T-helper 17 cell (primary cell): ENCODE measurements at places on chromosomes 7 and 10.

DNA sequence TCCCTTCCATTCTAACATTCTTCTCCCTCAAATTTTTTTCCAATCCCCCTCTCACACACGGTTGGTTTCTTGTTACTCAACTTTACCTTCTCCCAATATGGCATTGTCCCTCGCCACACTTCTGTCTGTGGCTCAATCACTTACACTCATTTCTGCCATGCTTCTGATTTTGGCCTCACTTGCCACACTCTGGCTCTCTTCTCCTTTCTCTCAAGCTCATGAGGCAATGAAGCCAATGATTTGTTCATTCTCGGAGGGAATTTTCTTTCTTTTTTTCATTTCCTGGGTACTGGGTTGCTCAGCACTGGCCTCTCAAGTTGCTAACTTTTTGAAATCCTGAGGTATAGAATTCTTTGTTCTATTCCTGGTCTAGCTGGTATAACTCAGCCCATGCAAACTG lies 4.0 kb upstream of the MYOZ1 start:
- peaks cover 39% of the 10 kb centered on the region for H3K27me3 ChIP-seq
- no peaks in the 10 kb centered on the region for H3K36me3 ChIP-seq
- peaks cover 19% of the 10 kb centered on the region for H3K4me1 ChIP-seq
- H3K27ac ChIP-seq: peak overlapping the region; percentile 29

- no peak for DNase-seq
- peaks cover 8% of the 10 kb centered on the region for H3K27me3 ChIP-seq
- no peaks in the 10 kb centered on the region for H3K36me3 ChIP-seq
- H3K4me3 ChIP-seq: no peak overlapping the region
Measured at GRCh38 chr7:74475243-74475986, 21.7 kb downstream of the GTF2IRD1 start.

DNA sequence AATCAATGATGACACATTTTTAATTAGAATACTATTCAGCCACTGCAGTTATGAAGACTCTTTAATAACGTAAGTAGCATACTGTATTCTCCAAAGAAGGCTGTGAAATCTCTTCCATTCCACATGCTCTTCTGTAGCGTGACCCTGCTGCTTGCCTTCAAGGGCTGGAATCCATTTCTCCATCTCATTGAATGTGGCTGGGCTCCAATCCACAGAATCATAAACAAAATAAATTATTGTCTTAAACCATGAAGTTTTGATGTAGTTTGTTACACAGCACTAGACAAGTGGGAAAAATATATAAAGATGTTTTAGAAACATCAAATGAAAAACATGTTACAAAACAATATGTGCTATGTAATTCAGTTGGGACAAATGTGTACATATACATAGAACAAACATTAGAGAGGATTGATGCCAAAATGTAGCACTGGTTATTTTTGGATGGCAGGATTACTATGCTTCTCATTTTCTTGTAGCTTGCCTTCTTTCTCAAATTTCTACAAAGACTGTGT lies 410.8 kb upstream of the PODXL start:
- H3K27me3 ChIP-seq: peaks cover 5% of the 10 kb centered on the region
- DNase-seq: no peak
- no peaks in the 10 kb centered on the region for H3K36me3 ChIP-seq
- no peaks in the 10 kb centered on the region for H3K4me1 ChIP-seq

GRCh38 chr10:96835899-96836298 lies 3.8 kb downstream of the LCOR start:
- H3K4me3 ChIP-seq: no peak overlapping the region
- H3K27me3 ChIP-seq: no peaks in the 10 kb centered on the region
- peak overlapping the region; percentile 70 for H3K27ac ChIP-seq
- DNase-seq: no peak

DNA sequence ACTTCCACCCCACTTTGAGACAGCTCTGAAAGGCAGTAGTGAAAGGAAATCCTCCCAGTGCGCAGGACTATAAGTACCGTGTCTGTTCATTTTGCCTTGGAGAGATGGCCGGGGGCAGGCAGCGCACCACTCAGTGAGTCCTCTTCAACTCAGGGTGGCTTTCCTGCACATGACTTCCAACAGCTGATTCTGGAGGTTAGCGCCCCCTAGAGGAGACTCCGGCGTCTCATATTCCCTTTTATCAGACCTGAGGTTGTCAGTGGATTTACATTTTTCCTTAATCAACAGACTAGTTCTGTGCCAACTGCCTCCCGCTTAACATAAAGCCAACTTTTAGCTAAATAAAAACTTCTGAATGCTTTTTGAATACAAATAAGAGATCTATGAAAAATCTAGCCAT lies 101.0 kb downstream of the HERPUD2 start:
- peaks cover 5% of the 10 kb centered on the region for H3K4me1 ChIP-seq
- peaks cover 4% of the 10 kb centered on the region for H3K36me3 ChIP-seq
- no peaks in the 10 kb centered on the region for H3K27me3 ChIP-seq
- no peak overlapping the region for H3K4me3 ChIP-seq
- DNase-seq: no peak

DNA sequence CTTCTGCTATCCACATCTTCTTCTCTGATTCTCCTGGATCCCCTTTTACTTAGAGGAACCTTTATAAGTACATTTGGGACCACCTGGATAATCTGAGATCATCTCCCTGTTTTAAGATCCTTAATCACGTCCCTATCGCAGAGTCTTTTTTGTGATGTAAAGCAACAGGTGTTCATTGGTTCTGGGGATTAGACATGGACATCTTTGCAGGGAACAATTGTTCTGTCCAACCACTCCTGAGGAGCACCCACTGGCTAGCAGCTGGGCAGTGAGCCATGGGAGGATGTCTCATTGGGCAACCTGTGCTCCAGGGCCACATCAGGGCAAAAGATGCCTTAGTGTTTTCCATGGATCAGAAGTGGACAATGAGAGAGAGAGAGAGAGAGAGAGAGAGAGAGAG lies 56.0 kb downstream of the ZNF800 start:
- peaks cover 5% of the 10 kb centered on the region for H3K36me3 ChIP-seq
- H3K27ac ChIP-seq: no peak overlapping the region
- H3K27me3 ChIP-seq: peaks cover 48% of the 10 kb centered on the region
- DNase-seq: no peak
- no peak overlapping the region for H3K4me3 ChIP-seq

DNA sequence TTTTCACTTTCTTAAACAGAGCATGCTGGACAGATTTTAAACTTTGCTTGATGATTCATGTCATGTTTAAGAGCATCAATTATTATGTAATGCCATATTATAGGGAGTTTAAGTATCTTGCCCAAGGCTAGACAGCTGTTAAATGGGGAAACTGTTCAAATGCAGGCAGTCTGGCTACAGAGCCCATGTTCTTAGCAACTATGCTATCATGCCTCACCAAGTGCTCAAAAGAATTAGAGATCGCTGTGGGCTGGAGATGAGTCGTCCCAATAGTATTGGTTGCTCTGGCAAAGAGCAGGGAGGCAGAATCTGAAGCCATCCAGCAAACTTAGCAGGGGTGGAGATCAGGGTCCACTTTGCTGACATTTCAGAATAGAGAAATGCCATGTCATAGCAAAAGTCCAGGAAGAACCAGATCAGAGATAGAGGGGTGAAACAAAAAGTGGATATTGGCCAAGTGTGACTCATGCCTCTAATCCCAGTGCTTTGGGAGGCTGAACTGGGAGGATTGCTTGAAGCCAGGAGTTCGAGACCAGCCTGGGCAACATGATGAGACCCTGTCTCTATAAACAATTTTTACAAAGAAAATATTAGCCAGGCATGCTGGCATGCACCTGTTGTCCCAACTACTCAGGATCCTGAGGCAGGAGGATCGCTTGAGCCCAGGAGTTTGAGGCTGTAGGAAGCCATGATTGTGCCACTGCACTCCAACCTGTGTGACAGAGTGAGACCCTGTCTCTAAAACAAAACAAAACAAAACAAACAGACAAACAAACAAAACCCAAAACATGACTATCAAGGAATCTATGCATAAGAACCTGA lies 57.8 kb downstream of the BAMBI start:
- H3K4me1 ChIP-seq: peaks cover 2% of the 10 kb centered on the region
- H3K36me3 ChIP-seq: peaks cover 5% of the 10 kb centered on the region
- no peak overlapping the region for H3K4me3 ChIP-seq
- peaks cover 27% of the 10 kb centered on the region for H3K27me3 ChIP-seq
- no peak for DNase-seq

DNA sequence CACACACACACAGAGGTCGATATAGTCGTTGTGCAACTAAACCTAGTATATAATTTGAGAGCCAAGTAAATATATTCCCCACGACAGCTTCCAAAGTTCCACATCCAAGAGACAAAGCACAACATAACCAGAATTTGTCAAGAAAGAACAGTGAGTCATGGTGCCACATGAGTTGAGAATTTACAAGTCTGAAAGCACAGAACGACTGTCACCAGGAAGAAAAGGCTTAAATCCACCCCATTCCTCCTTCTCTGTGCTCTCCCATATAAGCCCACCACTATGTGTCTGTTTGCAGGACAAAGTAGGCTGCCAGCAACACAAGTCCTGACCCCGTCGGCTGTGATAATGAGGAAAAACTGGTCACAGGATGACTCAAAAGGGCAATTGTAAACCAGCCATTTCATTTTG lies 32.8 kb downstream of the GSAP start:
- H3K36me3 ChIP-seq: peaks cover 12% of the 10 kb centered on the region
- H3K4me3 ChIP-seq: no peak overlapping the region
- peaks cover 5% of the 10 kb centered on the region for H3K4me1 ChIP-seq

DNA sequence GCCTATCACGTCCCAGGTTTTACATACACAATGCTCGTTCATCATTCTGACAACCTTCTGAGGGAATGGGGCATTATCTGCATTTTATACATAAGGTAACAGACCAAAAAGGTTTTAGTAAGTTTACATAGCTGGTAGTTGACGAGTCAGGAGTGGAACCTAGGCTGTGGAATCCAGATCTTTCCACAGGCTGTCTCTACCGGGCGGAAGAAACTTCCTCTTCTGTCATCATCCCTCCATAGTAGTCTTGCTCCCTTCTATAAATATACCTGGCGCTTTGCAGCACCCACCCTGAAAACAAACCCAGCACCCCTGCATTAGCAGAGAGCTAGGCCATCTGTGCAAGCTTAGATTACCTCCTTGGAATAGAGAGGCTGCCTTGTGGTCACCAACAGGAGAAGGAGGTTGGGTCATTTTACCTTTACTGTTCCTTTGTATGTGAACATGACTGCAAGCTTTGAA lies 1.3 kb downstream of the TSPAN13 start:
- peak overlapping the region; percentile 87 for H3K4me3 ChIP-seq
- no peaks in the 10 kb centered on the region for H3K36me3 ChIP-seq
- DNase-seq: no peak

DNA sequence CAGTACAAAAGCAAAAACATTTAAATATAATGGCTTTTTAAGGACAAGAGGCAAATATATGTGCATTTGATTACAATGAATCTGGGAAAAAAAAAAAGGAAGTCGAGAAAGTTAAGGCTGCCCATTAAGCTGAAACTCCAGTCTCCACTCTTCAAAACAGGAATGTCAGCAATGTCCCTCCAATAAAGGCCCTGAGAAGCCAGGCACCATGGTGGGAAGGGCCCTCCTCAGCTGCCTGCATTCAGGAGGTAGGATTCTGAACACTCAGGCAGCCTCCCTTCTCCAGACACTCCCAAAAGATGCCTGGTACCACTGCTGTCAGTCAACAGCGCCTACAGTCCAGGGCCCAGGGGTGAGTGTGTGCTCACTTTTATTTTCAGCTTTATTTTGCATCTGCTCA lies 121.3 kb upstream of the MGMT start:
- H3K4me3 ChIP-seq: no peak overlapping the region
- DNase-seq: no peak
- H3K27ac ChIP-seq: no peak overlapping the region
- no peaks in the 10 kb centered on the region for H3K4me1 ChIP-seq

GRCh38 chr7:134605978-134606923 lies 40.4 kb upstream of the BPGM start:
- no peak overlapping the region for H3K27ac ChIP-seq
- peaks cover 2% of the 10 kb centered on the region for H3K36me3 ChIP-seq
- peaks cover 54% of the 10 kb centered on the region for H3K27me3 ChIP-seq
- no peak overlapping the region for H3K4me3 ChIP-seq
- peak; percentile 32 for DNase-seq

DNA sequence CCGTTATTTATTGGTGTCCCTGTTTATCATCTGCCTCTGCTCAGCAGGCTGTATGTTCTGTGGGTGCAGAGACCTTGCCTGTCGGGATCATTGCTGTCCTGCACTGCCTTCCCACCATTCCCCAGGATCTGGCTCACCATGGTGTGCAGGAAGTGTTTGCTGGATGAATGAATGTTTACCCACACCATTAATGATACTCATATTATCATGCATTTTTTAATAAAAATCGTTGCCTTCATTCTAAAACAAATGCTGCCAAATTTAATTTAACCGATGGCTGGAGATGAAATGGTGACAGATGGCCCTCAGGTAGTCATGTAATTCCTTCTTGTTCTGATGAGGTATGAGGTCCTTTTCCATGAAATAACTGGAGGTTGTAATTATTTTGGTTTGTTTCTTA lies 22.5 kb downstream of the PLPP4 start:
- H3K36me3 ChIP-seq: no peaks in the 10 kb centered on the region
- DNase-seq: no peak
- no peak overlapping the region for H3K4me3 ChIP-seq
- no peak overlapping the region for H3K27ac ChIP-seq

DNA sequence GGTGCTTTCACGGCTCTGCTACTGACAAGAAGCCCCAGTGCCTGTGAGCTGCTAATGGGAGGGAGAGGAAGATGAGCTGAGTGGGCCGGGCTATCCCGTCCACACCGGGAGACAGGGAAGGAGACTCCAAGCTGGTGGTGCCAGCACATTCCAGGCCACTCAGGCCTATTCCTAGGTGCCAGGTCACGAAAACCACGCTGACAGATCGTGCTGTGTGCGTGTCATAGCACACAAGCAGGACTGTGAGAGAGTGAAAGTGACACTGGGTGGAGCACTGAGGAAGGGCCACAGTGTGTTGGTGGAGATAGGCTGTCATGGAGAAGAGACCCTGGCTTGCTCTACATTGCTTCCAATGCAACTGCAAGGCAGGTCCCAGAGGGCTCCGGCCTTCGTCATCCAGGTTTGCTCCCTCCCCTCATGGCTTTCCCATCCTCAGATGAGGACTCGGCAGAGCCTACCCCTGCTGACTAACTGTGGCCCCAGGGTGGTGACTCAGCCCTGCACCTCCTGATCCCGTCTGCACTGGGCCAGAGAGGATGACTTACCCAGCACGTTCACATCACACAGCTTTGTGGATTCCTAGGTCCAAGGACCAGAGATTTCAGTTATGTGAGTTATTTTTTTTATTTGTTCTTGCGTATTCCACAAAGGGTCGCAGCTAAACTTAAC lies 167.3 kb downstream of the EGFR start:
- no peak overlapping the region for H3K27ac ChIP-seq
- peaks cover 5% of the 10 kb centered on the region for H3K4me1 ChIP-seq
- H3K36me3 ChIP-seq: peaks cover 6% of the 10 kb centered on the region
- DNase-seq: no peak
- H3K4me3 ChIP-seq: no peak overlapping the region

DNA sequence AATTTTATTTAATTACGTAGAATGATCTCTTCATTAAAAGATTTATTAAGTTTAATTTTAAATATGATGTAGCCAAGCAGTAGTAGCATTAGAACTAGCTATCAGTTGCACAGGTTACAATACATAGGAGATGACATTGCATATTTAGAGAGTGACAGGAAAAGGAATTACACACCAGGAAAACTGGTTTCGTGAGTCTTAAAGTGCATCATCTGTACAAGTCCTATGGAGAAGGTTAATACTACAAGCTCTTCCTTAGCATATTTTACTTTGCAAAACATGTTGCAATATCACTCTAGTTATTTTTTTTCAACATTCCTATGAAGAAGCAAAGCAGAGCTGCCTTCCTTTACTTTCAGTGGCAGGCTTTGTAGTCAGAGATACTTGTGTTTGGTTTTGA lies 20.2 kb upstream of the SEM1 start:
- peaks cover 20% of the 10 kb centered on the region for H3K27me3 ChIP-seq
- H3K36me3 ChIP-seq: no peaks in the 10 kb centered on the region
- no peak for DNase-seq
- no peaks in the 10 kb centered on the region for H3K4me1 ChIP-seq
- H3K27ac ChIP-seq: no peak overlapping the region
- H3K4me3 ChIP-seq: no peak overlapping the region
